IPS DF 19.7 (cell line): ENCODE measurements at places on chromosomes 16 and 17.

GRCh38 chr17:15232517-15232915, 32.6 kb downstream of the PMP22 start:
- DNase-seq = no peak

DNA sequence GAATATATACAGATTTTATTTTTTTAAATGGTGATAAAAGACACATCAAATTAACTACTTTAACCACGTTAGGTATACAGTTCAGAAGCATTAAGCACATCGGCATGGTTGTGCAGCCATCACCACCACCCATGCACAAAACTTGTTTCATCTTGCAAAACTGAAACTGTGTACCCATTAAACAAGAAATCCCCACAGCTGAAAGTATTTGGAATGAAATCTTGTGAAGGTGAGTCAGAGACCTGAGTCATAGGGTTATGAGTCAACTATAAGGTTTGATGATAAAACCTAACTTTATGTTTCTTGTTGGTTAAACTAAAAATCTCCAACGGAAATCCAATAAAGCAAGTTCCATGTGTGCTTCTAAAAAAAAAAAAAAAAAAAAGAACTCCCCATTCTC, 561.6 kb upstream of the PSMD7 start:
- DNase-seq = no peak

DNA sequence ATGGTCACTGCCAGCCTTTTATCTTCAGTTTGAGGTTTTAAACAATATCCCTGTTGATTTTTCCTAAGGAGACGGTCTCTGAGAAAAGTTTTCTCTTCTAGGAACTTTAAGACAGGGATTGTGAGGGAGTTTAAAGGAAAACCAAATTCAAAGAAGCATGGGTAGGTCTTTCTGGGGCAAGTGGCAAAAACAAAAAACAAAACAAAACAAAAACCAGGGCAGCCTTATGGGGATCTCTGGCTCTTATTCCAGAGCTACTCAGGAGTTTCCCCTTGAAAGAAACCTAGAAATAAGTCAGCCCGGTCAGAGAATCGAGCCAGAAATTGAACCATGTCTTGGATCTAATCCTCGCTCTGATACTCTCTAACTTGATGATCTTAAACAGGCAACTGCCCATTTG, 424.5 kb downstream of the GRIN2A start:
- no peak for DNase-seq

DNA sequence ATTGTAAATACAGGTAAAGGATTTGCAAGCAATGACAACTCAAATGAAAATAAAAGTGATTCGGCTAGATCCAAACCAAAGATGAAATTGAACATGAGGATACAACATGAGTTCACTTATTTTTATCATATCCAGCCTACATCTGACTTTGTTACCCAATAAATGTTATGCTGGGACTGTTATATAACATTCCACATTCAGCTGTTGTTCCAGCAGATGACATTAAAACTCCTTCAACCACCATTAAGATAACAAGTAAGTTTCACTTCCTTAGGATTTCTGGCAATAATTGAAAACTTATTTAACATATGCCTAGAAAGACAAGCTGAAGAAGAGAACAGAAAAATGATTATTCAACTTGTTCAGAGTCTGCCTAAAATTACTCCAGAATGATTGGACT, 729.4 kb downstream of the CDH11 start:
- no peak for DNase-seq

GRCh38 chr16:65021852-65022595, 99.8 kb downstream of the CDH11 start:
- DNase-seq = no peak

DNA sequence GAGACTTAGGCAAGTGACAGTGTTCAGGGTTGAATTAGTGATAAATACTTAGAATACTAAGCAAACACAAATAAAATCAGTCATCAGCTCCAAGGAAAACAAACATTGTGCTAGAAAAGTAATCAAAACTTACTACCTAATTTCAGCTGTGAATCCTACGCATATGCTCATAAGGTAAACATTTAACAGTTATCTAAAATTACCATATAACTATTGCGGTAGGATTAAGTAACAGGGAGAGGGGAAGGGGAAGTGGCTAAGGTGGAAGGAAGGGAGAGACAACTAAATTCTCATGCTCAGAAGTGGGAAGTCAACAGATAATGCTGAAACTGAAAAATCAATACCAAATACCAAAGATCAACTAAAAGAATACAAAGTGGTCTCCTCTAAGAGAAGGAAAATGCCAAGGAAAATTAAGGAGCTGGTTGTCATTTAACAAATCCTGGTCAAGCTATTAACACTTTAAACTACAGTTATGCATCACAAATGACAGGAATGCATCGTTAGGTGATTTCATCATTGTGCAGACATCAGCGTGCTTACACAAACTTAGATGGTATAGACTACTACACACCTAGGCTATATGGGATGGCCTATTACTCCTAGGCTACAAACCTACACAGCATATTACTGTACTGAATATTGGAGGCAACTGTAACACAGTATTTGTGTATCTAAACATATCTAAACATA, 20.0 kb downstream of the USP32 start:
- DNase-seq = no peak

DNA sequence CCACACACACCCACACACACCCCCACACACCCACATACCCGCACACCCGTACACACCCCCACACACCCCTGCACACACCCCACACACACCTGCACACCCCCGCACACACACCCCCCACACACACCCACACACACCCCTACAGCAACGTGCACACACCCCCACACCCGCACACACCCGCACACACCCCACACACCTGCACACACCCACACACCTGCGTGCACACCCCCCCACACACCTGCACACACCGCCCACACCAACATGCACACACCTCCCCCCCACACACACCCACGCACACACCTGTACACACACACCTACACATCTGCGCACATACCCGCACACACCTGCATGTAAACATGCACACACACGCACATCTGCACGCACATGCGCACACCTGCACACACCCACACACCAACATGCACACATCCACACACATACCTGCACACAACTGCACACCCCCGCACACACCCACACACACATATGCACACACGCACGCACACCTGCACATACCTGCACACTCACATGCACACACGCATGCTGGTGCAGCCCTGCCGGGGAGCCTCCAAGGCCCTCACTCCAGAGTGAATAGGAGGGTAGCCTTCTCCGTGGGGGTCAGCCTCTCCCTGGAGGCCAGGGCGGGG, 7.5 kb downstream of the ASPSCR1 start:
- no peak for DNase-seq

GRCh38 chr17:83180996-83181481, 101.6 kb downstream of the METRNL start:
- DNase-seq = no peak

- DNase-seq = no peak
Measured at GRCh38 chr16:27449434-27450195, 47.6 kb downstream of the IL21R start.

DNA sequence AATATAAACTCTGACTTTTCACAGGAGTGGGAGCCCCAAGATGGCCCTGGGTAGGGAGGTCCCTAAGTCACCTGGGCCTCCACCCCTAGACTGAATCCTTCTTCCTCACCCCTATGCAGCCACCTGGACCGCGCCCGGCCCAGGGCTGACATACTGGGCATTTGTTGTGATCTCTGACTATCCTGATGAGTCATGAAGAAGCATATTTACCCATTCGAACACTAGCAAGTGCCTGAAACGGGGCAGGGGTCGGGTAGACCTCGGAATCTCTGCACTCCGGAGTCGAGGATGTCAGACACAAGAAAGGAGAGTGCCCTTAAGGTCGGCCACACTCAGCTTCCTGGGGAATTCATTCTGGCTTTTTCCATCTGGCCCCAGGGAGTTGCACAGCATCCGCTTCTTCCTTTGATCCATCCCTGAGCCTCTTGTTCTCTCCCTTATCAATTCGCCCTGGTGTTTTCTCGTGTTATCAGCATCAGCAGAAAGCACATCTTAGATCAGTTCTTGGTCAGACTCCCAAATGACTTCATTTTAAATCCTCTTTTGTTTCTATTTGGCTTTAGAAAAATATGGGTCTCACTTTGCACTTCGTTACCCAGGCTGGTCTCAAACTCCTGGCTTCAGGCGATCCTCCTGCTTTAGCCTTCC, 10.4 kb downstream of the METTL22 start:
- DNase-seq = no peak
